Stimulated activated effector memory CD8-positive, alpha-beta T cell treated with anti-CD3 and anti-CD28 coated beads, Interleukin-12 subunit alpha, Interleukin-12 subunit beta, amount 100 ng/mL, for 72 hours (primary cell): ENCODE measurements at places on chromosomes 2 and 18.
A peak's percentile ranks its signal among the peaks of the same experiment; 100 is the strongest.

- DNase-seq, result no peak
Measured at GRCh38 chr2:48734576-48735303, 20.8 kb downstream of the LHCGR start.

GRCh38 chr2:71919708-71920107 lies 228.0 kb downstream of the CYP26B1 start:
- no peak for DNase-seq

GRCh38 chr2:207012461-207012860 lies 73.1 kb downstream of the CPO start:
- DNase-seq, result no peak

- DNase-seq, result no peak
Measured at GRCh38 chr2:133086176-133086575, 416.2 kb upstream of the LYPD1 start.

DNA sequence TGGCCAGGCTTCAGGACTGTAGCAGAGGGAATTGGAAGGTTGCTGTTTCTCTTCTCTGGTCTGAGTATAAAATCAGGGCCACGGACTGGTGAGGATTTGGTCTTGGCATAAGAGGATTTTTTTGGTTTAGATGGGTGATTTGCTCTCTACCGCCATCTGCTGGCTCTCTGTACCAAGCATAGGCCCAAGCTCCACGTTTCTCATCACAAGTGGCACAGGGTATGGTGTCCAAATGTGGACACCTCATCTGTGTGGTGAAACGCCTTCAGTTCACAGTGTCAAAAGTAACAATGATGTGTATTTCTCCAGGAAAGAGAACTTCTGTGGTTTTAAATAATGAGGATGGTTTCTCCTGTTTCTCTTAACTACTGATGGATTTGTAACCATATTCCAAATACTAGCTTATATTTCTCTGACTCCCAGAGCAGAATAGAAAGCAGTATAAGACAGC lies 115.1 kb downstream of the EML6 start:
- DNase-seq, result peak; percentile 79

DNA sequence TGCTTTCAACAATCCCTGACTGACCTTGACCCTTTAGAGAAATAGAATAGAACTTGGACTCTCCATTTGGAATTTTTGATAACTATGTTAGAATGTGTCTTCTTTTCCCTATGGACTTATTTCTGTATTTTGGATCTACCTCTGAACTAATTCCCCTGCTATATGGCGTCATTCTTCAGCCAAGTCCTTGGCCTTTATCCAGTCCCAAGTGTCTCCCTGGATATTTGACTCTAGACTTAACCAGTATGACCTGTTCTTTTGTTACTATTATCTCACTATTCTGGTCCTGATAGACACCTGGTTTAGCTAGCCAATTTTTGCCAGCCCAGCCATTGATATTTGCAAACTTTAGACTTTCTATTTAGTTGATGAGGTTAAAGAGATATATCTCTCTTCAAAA lies 186.8 kb downstream of the KCNS3 start:
- DNase-seq, result no peak

GRCh38 chr2:98656800-98657199 lies 48.4 kb downstream of the UNC50 start:
- peak; percentile 64 for DNase-seq

DNA sequence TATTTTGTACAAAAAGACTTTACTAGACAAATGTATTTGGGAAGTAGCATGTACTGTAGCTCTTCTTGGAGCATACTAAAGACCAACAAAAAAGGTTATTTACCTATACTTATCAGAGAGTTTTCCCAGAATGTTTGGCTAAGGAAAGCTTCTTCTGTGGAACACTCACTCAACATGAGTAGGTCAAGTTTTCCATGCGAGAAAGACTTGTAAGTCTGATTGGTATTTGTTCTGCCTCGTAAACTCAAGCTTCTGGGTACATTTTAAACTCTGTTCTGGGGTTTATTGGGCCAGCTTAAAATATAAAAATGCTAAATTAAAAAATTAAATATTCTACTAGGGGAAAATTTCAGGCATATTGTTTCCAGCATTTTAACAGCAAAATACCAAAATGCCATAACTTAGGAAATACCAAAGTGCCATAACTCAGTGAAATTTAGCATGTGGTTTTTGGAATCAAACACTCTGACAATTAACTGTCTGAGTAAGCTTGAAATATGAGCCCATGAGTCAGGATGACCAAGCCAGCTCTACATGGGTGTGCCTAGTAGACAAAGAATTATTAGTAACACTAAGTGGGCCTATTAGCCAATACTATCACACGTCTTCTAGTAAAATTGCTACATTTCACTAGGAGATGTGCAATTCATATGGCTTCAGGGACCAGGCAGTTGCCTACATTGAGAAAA lies 47.3 kb upstream of the SERPINE2 start:
- DNase-seq, result no peak
